ENCODE measurements at places on chromosomes 1 and 21.

- no peak for DNase-seq
These were observed 10.0 kb upstream of the LEFTY2 start for GRCh38 chr1:225950905-225951497.

DNA sequence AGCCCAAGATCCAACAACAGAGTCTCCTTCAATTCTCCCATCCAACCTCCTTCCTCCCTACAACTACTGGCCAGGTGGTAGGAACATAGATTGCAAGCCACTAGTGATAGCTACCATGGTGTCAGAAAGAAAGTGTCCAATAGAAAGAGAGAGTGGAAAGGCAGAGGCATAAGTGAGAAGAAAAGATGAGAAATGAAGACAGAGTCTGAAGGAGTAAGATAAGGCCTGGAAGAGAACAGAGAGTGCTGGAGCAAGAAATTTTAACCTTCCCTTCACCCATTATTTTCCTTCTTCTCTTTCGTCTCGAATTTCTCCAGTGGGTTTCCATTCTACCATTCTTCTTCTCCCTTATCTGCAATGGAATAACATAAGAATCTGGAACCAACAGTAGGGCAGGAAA, 57.9 kb downstream of the CDC42BPA start:
- DNase-seq, result no peak

DNA sequence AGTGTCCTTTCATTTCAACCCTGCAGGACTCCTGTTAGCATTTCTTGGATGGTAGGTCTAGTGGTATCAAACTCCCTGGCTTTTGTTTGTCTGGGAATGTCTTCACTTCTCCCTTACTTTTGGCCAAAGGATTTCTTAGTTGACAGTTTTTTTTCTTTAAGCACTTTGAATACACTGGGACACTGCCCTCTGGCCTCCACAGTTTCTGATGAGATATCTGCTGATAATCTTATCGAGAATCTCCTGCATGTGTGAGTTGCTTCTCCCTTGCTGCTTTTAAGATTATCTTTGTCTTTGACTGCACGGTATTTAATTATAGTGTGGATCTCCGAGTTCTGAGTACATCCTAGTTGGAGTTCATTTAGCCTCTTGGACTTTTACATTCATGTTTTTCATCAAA, 13.3 kb downstream of the UTS2 start:
- DNase-seq, result no peak

DNA sequence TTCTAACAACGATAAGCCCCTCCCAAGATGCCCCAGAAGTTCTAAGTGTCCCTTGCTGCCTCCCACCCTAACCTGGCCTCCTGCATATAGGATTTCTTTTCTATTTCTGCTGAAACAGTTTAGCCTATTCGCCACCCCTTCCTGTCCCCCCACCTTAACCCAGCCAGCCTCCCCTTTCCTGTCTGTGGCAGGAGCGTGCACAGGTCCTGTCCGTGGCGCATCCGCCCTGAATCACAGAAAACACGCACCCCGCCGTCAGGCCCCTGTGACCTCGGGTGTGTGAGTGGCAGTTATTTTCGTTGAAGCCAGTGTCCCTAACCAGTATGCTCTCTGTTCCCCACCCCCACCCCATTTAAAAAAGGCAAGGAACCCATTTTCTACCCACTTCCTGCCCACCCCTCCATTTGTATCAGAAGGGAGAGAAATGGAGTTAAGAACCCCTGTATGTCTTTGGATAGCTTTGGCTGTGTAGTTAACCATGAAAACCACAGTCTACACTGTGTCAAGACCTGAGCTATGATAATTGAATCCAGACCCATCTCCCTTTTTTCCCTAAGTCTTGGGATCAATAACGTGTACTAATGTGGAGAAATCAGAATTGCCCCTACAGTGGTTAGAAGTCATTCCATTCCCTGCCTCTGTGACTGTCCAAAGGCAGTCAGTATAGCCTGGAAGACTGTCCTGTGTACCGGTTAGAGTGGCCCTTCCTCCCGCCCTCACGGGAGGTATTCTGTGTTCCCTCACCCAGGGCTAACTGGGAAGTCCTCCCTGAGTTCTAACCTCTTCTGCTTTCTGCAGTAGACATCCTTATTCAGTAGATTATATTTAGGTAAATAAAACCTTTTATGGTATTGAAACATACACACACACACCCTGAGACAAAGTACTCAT, 1.8 kb downstream of the PLEKHO1 start:
- no peak for DNase-seq

DNA sequence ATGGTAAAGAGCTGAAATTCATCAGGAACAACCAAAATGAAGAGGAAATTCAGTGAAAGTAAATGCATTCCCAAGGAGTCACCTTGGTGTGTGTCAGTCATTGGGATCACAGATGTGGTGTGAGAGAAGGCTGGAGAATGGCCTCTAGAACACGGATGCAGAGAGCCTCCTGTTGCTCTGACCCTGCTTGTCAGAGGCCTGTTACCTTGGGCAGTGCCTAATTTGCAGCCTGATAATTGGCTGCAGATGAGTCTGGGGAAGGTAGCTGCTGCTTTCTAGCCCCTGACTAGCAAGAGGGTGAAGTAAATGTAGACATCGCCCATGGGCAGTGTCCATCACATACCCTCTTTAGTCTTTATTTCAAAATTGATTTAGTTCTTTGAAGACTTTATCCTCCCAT, 3.3 kb downstream of the GCSAML start:
- DNase-seq, result no peak

GRCh38 chr21:35838350-35838749, 222.0 kb downstream of the SETD4 start:
- no peak for DNase-seq

DNA sequence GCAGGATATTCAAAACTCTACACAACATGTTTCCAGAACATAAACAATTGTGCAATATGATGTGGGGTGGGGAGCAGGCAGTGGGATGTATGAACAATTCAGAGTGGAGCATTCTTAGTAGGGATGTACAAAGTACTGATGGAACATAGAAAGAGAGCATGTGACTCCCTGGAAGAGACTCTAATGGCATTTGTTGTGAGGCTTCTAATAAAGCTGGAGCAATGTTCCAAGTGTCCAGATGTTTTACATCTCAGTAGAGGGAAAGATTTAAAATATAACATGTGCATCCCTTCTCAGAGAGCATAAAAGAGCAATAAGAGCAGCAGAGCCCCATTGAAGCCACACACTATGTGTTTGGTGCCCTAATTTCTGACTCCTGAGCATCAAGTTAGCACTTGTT, 116.5 kb downstream of the BRINP2 start:
- peak; percentile 40 for DNase-seq

GRCh38 chr1:229379846-229380245, 37.0 kb upstream of the CCSAP start:
- no peak for DNase-seq

DNA sequence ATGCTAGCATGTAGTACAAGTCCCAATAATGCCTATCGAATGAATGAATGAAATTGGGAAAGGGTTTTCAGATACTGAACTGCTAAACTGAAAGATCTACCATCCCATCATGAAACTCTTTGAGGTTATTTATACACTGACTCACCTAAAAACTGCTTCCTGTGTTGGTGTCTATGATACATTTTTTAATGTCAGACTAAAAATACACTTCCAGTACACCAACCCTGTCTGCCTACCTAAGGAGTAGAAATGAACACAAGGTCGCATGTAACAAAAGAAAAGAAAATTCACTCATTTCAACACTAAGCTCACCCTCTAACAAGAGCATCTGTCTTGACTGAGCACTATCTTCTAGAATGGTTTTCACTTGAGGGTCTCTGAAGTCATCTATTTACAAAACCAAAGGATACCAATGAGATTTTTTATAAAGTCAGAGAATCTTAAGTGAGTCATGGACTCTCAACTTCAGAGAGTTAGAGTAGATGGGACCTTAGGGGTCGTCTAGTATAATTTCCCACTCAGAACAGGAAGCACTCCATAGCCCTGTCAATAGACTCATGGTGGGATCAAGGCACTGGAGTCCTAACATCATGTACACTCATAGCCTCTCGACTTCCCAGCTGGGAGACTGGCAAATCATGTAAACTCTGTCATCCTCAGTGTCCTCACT, 53.4 kb downstream of the WLS start:
- DNase-seq, result no peak

DNA sequence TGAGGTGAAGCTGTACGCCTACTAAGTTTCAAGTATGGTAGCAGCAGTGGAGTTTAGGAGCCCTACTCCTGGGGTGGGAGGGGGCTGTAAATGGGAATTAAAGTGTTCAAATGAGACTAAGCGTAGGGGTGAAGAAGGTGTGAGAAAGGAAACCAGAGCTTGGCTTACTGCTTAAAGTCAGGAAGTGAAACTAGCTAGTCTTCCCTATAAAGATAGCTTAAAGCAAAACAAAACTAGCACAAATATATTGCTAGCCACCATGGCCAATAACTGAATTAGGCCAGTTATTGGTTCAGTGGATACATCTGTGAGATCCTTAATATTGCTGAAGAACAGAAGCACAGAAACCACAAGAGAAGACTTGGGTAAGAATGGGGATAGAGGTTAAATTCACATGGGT, 492.2 kb upstream of the PKN2 start:
- DNase-seq, result no peak

- no peak for DNase-seq
These were observed 36.2 kb downstream of the SIM2 start for GRCh38 chr21:36735201-36735515.

- no peak for DNase-seq
These were observed 158.8 kb downstream of the CLIC6 start for GRCh38 chr21:34827445-34828235.

Measured in A673 (cell line).